Activated effector memory CD4-positive, alpha-beta T cell treated with anti-CD3 and anti-CD28 coated beads, Interleukin-2, amount 50 U/mL, for 16 hours (primary cell): ENCODE measurements at places on chromosomes 2 and 18.
A peak's percentile ranks its signal among the peaks of the same experiment; 100 is the strongest.

DNA sequence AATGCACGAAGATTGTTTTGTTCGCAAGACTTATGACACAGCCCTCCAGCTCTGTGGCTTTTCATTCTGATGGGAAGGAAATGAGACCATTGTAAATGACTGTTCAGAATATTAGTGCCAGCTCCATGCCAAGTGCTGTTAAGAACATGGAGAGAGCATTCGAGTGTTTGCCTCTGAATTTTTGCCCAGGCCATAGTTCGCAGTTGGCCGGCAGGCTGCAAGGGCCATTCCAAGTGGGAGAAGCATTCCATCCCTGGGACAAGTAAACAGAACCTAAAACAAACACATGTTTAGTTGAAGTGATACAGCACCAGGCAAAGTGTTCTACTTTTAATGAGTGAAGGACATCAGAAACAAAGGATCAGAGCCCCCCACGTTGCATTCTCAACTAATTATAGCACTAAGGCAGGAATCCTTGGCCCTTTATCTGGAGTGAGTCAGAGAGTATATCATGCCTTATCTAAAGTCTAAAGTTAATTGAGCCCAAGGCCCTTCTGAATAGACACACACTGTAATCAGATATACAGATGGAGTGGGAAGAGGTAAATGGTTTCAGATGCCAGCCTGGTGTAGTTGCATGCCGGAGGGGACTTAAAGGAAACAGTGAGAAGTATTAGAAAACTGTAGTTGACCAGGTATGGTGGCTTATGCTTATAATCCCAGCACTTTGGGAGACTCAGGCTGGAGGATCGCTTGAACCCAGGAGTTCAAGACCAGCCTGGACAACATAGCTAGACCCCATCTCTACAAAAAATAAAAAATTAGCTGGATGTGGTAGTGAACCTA lies 53.3 kb downstream of the NEDD4L start:
- no peak for DNase-seq

DNA sequence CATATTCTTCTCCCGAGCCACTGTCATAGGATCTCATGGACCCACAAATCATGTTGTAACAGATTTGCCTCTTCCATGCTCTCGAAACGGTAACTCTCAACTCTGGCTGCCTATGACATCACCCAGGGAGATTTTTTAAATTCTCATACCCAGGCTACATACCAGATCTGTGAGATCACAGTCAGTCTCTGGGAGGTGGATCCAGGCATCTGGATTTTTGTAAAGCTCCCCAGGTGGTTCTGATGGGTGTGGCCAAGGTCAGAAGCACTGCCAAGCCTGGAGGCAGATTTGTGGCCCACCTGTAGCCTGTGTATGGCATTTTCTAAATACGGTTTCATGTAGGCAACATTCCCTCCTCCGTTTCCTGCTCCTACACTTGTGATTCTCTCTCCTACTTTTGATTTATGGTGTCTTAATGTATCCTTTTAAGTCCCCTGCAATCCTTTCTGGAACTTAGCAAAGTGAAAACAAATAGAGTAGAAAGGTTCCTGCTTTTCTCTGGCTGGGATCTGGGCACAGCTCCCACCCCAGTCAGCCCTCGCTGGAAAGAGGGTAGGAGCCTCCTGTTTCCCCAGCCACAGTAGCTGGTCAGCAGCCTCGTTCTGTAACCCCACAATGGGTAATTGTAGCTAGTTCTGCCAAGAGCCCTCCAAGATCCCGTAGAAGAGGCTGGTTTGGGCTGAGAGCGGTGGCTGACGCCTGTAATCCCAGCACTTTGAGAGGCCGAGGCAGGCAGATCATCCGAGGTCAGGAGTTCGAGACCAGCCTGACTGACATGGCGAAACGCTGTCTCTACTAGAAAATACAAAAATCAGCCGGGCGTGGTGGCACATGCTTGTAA lies 96.2 kb downstream of the KLHL29 start:
- no peak for DNase-seq

DNA sequence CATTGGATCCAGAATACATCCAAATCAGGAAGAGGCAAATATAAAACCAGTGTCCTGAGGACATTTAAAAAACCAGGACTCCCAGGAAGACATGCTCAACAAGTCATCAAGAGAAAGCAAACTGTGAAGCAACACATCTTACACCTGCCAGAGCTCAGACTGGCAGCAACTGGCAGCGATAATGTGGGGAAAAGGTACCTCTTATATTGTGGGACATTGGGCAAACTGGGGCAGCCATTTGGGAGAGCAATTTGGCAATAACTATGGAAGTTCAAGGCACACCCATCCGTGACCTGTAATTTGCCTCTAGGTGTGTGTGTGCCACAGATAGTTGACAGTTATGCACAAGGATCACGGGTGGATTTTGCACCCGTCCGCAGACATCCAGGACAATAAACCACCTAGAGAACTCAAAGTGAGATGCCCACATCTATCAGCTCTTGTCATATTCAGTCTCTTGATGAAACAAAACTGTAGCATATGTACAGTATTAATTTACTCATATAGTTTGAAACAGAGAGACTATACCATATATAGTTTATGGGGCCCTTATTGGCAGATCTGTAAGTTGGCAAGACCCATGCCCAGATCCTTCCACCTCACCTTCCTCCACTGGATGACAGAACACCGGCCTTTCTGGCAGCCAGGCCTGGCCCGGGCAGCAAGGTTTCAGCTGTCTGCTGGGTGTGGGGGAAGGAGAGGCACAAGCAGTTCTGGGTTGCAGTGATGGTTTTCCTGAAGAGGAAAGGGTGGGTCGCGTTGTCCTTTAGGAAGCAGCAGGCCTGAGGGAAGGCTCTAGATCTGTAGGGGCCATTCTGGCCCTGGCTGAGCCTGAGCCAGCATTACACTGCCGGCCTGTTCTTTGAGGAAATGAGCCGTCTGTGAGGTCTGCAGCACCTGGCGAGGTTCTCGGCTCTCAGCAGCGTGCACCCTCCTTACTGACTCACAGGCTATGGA lies 18.8 kb downstream of the HJURP start:
- DNase-seq, result peak; percentile 28

- no peak for DNase-seq
These were observed 16.0 kb upstream of the SNORC start for GRCh38 chr2:232854082-232854481.

GRCh38 chr2:223563462-223563861 lies 38.7 kb downstream of the SCG2 start:
- no peak for DNase-seq

GRCh38 chr2:44001716-44002115 lies 5.9 kb upstream of the LRPPRC start:
- DNase-seq, result no peak

GRCh38 chr18:69217196-69218000 lies 183.3 kb upstream of the DOK6 start:
- no peak for DNase-seq

DNA sequence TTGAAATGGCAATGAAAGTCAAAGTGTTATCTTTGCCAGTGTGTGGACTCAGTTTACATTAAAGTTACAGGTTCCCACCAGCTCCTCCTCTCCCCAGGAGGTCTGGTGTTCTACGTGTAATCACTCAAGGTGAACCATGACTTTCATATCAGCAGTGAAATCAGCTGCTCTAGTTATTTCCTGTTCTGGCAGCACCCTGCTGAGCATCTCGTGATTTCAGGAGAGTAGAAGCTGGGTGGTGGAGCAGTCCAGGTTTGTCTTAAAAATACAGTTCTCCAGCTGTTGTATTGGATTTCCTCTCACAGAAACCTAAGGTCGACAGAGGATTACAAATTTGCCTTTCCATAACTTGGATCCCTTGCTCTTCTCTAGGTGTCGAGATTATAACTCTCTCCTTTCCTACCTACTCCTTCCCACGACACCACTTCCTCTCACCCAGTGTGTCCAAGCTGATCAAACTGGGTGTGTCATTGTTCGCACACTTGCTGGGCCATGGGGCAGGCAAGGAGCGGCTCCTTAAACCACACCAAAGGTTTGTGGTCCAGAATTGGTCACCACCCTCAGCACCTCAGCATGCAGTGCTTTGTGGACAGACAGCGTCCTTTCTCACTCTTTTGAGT lies 13.0 kb upstream of the ARHGAP25 start:
- DNase-seq, result peak; percentile 79

DNA sequence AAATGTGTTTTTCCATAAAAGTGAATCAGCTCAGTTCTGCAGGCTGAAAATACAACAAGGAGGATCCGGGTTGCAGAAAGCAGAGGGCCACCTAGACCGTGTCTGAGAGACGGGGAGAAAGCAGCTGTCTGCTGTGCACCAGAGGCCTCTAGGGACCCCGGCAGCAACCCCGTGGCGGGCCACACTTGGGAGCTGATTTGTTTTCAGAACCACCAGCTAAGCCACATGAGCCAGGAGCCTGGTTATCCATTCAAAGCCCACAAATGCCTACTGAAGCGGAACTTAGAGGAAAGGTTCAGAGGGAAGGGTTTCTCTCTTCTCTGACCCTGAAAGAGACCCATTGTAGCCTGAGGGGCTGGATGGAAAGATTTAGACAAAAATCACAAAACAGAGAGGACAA lies 28.4 kb upstream of the ID2 start:
- peak; percentile 51 for DNase-seq

DNA sequence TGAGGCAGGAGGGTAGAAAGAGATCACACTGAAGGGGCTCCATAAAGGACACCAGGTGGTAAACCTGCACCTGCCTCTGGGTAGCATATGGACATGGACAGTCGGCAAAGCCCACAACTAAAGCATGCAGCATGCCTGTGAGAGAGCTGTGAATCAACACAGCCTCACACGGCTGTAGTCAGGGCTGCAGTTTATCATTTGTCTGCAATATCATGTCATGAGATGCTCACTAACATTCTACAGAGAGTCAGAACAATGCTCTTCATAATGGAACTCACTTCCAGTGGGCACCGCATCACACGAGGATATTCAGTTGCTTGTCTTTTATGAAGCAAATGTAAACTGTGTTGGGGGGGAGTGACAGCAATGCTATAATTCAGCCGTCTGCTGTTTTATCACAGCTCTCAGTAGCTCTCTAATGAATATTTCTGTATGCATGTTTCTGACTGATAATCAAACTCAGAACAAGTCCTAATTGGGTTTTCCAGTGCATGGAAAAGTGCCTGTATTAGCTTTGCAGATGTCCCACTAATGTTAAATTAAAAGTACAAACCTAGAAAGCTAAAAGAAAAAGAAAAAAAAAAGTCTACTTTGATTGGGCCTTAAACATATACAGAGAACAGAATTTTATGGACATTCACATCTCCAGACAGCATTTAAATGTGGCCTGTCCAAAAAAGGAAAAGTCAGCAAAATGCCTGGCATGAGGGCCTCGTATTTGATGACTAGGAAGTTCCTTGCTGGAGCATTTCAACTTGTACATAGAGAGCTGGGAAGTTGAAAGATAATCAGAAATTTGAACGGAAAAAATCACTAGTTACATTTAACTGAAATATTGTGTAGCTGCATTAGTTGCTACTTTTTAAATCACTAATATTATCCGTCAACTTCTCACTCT lies 406.1 kb upstream of the SOX11 start:
- DNase-seq, result no peak

GRCh38 chr2:236173036-236173728 lies 5.0 kb upstream of the GBX2 start:
- DNase-seq, result no peak

GRCh38 chr2:114784890-114785583 lies 342.6 kb downstream of the DPP10 start:
- DNase-seq, result no peak

DNA sequence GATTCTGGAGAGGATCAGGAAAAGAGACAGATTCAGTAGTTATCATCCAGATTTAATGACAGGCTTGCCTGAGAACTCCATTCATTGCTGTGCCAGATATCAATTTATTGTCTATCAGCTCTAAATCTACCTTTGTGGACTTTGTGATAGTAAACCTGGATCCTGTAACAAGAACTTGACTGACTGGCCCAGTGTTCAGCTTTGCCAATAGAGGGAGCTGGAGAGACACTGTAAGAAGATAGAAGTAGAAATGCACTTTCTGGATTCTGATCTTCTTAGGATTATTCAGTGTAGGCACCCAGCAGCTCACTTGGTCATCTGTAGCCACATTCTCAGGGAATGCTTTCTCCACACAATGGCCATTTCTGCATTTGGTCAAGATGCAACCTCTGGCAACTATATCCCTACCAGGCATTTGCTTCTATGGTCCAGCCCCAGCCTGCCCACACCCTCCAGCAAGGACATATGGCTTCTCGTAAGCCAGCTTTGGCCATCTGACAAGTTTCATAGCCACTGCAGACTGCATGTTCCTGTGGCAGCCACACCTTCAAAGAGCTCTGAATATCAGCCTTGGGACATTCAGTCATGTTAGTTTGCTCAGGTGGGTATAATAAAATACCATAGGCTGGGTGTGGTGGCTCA lies 6.1 kb upstream of the SERPINB8 start:
- DNase-seq, result peak; percentile 78

GRCh38 chr18:75112186-75113096 lies 96.5 kb downstream of the PTGR3 start:
- peak; percentile 34 for DNase-seq

DNA sequence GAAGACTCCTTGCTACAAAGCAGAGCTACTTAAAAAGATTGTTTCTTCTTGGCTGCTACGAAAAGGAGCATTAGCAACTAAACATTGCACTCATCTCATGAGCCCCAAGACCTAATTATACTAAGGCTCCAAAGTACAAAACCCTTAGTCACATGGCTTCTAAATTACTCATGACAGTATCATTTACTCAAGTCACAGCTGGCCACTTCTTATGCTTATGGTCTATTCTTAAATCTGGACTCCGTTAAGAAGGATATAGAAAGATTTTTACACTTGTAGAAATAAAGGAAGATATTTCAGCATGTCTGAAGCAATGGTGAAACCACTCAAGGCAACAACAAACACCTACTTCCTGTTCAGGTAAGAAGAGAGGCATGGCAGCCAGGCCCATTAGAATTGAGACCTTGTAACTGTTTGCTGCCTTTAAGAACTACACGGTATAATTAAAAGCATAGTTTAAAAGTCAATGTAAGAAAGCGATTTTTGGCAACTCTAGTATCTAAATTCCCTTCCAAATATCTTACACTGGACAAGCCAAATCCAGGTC lies 12.7 kb downstream of the ANKRD44 start:
- no peak for DNase-seq

- DNase-seq, result no peak
These were observed 49.3 kb upstream of the MCM6 start for GRCh38 chr2:135925571-135925970.

- DNase-seq, result no peak
These were observed 19.4 kb upstream of the PRLH start for GRCh38 chr2:237546876-237547395.
